ENCODE measurements at places on chromosomes 6 and 20.

- no peak for DNase-seq
Observed at GRCh38 chr6:107699254-107699653, 124.9 kb downstream of the SCML4 start.

DNA sequence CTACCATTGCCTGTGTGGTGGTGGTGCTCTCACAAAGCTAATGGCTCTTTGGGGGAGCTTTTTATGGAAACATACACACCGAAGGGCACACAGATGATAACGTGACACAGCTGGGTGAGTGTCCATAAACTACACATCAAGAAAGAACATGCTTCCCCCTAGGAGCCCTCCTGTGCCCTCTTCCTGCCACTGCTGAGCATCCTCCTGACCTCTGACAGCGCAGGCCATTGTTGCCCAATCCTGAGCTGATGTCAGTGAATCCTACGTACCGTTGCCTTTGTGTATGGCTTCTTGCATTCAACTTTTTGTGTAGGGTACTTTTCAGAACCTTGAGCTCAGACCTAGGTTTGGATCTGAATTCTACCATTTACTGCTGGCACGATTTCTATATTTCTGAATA, 65.8 kb upstream of the SLC22A1 start:
- DNase-seq = no peak

GRCh38 chr20:34578521-34578920, 20.0 kb downstream of the MAP1LC3A start:
- DNase-seq = no peak

- DNase-seq = no peak
Observed at GRCh38 chr6:163455552-163455951, 41.0 kb downstream of the QKI start.

DNA sequence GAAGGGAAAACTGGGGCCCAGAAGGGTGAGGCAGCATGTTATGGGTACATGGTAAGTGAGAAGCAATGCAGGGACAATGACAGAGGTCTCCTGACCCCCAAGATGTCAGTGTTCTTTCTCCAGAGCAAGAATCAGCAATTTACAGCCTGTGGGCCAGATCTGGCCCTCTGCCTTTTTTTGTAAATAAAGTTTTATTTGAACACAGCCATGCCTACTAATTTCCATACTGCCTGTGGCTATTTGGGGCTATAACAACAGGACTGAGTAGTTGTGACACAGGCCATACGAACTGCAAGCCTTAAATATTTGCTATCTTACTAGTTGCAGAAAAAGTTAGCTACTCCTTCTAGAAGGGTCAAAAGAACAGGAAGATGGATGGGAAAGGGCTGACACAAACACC, 52.5 kb downstream of the PTPRT start:
- no peak for DNase-seq

GRCh38 chr20:21713901-21714296, 8.4 kb downstream of the PAX1 start:
- no peak for DNase-seq

GRCh38 chr20:52139986-52140385, 51.6 kb downstream of the ZFP64 start:
- DNase-seq = no peak

GRCh38 chr6:121668259-121668658, 232.8 kb downstream of the GJA1 start:
- DNase-seq = no peak

DNA sequence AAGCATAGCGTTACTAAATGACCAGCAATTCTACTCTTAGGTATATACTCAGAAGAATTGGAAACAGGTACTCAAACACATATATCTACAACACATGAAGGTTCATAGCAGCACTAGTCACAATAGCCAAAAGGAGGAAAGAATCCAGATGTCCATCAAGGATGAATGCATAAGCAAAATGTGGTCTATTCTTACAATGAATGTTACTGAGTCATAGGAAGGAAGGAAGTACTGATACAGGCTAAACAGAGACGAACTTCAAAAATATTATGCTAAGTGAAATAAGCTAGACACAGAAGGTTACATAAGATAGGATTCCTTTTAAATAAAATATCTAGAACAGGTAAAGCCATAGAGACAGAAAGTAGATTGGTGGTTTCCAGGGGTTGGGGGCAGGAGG, 93.5 kb downstream of the MAP3K7 start:
- DNase-seq = no peak

- DNase-seq = no peak
Observed at GRCh38 chr6:67639161-67639560, 995.9 kb upstream of the ADGRB3 start.

DNA sequence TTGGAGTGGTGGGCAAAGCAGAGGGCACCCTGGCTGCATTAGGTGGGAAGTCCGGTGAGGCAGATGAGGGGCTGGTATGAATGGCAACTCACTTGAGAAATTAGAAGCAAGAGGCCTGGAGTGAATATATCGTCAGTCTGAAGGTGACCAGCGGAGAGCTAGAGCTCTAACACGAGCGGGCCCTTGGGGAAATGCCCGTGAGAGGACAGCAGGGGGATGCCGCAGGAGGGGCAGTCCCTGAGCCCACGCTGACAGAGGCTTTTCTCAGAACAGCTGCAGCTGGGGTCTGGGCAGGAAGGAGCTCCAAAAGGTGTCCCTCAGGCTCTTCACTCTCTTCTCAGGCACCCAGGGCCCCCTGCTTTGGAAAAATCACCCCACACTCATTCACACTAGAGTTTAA, 32.0 kb upstream of the CD93 start:
- no peak for DNase-seq

GRCh38 chr6:90385759-90386313, 89.2 kb upstream of the BACH2 start:
- no peak for DNase-seq

GRCh38 chr20:23554401-23554800, 13.9 kb downstream of the CST9L start:
- no peak for DNase-seq

DNA sequence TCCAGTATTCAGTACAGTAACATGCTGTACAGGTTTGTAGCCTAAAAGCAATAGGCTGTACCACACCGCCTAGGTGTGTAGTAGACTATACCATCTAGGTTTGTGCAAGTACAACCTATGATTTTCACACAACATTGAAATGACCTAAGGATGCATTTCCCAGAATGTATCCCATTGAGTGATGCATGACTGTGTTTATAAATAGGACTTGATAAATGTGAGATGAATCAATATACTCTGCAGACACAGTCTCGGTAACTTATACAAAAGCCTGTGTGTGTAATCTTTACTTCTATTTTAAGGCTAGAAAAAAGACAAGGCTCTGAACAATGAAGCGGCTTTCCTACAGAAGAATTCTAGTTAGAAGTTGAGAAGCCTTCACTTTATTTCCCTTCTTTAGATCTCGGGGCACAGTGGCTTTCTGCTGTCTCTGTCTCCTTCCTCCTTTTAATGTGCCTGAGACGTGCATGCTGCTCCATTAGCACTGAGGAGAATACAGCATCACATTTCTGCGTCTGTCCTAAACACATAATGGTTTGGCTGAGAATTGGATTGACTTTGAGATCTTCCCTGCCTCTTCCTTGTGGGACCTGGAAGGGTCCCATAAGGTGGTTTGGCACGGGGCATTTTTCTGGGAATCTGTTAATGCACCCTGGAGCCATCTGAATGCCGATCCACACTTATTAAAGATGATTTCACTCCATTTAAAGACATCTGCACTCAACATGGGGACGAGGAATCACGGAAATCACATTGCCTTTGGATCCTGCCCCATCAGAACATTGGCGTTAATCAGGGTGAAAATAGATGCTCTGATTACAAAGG, 112.5 kb downstream of the SCML4 start:
- no peak for DNase-seq

DNA sequence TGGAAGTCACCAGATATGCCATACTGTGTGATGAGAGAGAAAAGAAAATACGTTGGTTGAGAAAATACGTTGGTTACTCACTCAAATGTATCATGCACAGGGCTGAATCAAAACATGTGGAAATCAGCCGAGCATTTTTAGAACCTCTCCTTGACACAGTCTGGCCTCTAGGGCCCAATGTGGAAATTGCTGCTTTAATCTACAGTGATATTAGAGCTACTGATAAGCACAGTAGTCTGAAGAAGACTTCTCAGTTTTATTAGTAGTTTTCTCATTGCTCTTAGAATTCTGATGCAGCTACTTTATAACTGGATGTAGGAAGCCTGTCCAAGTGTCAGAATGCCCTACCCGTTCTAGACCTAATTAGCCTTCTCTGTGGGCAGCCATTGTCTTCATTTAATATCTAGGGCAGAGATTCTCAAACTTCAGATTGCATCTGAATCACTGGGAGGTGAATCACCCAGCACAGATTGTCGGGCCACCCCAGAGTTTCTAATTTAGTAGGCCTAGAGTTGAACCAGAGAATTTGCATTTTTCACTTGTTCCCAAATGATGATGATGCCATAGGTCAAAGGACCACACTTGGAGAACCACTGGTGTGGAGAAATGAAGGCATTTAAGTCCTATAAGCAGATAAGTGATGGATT, 229.1 kb downstream of the PLCB1 start:
- DNase-seq = no peak

DNA sequence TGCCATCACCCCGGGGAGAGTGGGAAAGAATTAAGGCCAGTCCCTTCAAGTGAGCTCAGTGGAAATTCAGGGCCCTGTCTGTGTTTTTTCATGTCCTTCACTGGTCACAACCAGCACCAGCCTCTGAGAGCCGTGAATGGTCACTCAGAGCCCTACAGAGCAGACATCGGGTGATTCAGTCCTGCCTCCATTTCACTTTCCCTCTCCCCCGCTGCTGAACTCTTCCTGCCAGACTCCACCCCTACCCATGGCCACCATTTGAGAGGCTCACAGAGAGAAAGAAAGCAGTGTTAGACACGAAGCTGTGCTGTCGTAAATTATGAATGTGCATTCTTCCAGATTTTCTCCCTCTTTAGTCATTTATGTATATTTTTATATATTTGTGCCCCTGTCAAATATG, 5.4 kb downstream of the R3HDML start:
- DNase-seq = no peak

- peak; percentile 86 for DNase-seq
Observed at GRCh38 chr6:41767112-41767833, 12.4 kb downstream of the FRS3 start.

GRCh38 chr6:21375151-21376116, 218.1 kb upstream of the SOX4 start:
- no peak for DNase-seq

DNA sequence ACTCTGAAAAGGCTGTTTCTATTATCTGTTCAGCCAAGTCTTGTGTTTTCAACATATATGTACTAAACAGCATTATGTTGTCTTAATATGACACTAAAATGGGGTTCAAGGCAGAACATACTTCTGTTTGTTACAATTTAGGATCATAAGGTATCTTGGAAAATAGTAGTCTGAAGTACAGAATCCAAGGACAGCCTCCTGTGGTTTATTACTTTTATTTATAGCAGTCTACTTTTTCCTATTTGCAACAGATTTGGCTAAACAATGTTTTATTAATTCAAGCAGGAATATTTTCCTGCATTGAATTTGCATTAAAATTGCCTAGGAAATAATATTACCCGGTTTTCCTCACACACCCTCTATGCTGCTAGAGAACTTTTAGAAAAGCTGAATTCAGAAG, 67.7 kb downstream of the PLEKHG1 start:
- DNase-seq = no peak

DNA sequence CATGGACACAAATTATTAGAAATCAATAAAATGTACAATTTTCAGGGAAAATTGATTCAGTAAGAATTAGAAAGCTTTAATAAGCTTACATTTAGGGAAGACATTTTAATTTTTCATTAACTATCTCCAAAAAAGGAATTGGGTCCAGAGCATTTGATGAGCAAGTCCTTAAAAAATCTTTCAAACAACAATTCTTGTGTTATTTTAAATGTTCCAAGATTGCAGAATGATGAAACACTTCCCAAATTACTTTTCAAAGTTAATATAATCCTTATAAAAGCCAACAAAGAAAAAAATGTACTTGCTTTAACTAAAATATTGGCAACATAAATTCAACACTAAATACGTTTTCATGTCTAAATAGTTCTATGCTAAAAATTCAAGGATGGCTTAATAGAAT, 102.0 kb downstream of the ADAT2 start:
- no peak for DNase-seq

- DNase-seq = peak; percentile 65
Observed at GRCh38 chr6:43496370-43497128, 13.6 kb downstream of the LRRC73 start.

DNA sequence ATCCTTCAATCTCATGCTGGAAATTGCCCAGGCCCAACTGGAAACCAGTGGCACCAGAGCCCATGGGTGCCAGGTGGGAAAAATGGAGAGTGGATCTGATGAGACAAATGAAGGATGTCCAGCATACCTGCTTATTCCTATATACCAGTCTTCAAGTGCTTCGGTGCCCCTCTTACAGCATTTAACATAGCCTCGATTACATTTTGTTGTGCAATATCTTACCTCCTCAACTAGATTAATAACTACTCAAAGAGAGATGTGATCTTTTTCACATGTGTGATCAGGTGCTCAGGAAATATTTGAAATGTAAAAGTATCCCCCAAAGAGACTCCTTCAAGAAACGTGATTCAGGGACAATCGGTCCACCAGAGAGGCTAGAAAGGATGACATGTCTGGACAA, 4.8 kb upstream of the ANKRD66 start:
- no peak for DNase-seq

DNA sequence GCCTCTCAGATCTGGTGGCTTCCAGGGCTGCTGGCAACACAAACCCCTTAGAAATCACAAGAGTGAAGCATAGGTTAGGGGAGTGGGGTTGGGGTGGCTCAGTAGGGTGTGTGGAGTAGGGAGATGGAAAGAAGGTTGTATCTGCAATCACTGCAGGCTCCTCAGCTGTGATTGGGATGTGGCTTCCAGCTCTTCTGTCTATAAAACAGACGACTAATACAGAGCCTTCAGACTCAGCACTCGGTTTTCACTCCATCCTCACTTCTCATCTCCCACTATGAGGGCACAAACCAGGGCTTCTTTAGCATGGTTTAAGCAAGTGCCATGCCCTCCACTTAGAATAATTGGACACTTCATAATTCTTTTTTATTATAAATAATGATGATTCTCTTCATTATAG, 46.4 kb upstream of the CAP2 start:
- DNase-seq = no peak

DNA sequence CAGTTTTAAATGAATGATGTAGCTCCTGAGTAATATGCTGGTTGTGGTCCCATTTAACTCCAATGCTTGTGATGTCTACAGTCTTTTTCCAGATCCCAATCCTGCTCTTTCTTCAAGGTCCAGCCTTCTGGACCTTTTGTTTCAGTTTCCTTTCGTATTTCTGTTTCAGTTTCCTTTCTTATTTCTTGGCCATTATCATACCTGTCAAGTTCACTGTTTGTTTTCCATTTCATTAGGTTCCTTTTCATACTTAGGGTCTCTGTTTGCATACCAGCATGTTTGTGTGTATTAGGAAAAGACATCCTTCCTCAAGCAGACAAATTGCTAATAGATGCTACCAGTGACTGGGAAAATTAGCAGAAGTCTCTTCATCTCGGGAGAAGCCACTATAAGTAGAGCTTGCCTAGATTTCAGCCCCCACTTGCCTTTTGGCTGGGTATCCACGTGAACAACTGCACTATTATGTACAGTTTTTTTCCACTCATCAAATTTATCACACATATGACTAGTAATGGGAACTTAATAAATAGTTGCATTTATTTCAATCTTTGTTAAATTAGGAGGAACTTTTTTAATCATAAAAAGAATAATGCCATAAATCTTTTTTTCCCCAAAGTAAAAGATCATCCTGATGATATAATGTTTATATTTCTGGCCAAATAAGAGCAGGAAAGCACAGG, 583.4 kb downstream of the BCKDHB start:
- peak; percentile 3 for DNase-seq

All from stomach (tissue), 19 donors.